ENCODE measurements at places on chromosomes 7 and 10. TPM values are rescaled to one million over a fixed set of nuclear protein-coding genes. Genes with fewer than 3 reads are reported as not detected.
A peak's percentile ranks its signal among the peaks of the same experiment; 100 is the strongest.

DNA sequence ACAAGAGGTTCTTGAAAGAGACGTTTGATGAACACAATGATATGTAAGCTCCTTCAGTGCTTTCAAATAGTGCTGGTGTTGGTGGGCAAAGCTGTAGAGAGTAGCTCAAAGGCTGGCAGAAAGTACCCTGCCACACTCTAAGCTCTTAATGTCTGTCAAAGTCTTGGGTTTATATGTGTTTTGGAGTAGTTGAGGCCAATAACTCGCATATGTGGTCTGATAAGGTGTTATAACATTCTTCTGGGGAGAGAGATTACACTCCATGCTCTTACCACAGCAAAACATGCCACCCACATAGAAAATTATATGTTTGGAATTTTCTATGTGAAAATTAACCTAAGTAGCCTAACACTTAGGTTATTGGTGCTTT lies 30.8 kb upstream of the NME8 start:
- DNase-seq: no peak

GRCh38 chr10:114244126-114244525 lies 5.1 kb downstream of the VWA2 start:
- DNase-seq: no peak

Gene ZNF467
- 3.3 TPM for total RNA-seq

Gene SPOCK2
- total RNA-seq: 1.1 TPM

DNA sequence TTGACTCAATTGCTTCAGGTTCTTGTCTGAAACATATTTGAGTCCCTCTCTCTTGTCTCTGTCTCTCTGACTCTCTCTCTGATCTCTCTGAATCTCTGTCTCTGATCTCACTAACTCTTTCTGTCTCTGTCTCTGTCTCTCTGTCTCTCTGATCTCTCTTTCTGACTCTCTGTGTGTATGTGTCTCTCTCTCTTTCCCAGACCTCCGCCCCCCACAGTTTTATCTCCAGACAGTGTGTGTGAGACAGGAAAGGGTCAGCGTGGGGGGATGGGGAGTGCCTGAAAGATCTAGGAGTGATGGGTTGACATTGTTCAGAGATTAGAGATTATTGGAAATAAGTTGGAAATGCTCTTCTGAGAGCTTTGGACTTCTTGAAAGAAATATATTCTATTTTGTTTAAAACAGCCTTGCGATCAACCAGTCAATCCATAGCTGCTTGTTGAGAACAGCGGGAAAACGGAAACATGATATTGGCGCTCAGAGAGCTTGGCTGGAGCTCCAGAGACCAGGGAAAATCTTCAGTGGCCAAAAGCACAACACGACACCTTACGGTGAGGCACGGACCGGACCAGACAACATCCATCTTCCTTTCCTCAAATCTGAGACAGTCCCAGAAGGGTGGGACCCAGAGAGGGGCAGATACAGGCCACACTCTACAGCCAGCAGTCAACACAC lies 35.5 kb downstream of the CALML3 start:
- DNase-seq: no peak

DNA sequence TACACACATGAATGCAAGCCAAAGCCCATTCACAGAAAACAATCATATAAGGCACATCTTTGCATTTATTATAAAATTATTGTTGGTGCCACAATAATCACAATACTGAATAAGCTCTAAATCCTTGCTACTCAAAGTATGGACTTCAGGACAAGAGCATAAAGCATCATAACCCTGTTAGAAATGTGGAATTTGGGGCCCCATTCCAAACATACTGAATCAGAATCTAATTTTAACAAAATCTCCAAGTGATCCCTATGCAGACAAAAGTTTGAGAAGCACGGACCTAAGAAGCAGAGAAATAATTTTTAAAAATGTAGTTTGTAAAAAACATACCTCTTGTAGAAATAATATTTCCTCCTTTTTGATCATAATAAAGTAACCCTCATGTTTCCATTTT lies 199.2 kb downstream of the IMMP2L start:
- DNase-seq: no peak

Gene CPED1
- 14.8 TPM for total RNA-seq

DNA sequence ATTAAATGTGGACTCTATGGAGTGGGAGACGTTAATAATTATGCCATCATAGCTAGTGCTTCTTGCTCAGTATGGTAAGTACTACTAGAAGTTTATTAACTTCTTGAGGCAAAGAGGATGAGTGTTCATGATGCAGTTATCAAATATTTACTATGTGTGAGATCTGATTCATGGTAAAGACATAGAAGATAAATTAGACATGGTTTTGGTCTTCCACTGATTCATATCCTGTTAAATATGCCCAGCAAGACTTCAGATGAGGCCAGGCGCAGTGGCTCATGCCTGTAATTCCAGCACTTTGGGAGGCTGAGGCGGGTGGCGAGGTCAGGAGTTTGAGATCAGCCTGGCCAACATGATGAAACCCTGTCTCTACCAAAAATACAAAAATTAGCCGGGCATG lies 547.1 kb upstream of the ANKRD30A start:
- DNase-seq: no peak

- no peak for DNase-seq
Measured at GRCh38 chr7:121529003-121529402, 132.9 kb upstream of the FAM3C start.

Gene NPFFR1
- total RNA-seq: not detected

Gene UTF1
- total RNA-seq: not detected

Gene MALRD1
- total RNA-seq: not detected

DNA sequence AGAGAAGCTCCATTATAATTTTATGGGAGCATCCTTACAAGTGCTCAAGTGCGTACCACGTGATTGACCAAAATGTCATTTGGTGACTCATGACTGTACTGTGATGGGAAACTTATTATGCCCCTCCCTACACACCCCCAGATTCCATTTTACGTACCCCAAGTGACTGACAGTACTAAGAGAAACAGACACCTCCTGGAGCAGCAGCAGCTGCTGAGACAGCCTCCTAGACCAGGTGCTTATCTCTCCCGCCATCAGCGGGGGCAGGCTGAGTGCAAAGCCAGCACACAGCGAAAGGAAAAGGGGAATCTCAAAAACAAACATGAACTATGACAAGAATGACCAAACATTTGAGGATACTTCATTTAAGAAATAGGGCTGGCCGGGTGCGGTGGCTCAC lies 4.2 kb upstream of the ADAM12 start:
- DNase-seq: no peak

Gene HMX2
- 1.1 TPM for total RNA-seq

DNA sequence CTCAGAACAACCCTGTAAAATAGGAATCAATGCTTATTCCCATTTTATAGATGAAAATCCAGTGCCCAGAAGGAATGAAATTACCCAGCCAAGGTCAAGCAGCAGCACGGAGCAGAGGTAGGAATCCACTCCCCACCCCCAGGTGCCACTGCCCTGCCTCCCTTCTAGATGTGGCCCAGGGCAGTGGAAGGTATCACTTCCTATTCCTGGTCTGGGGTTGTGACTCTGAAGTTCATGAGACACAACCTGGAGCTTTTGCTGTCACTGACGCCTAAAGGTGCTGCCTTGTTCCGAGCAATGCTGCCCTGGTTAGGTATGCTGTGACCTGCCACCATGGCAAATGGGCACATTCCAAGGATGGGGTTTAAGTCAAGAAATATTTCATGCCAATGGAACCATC lies 53.6 kb downstream of the PIK3AP1 start:
- no peak for DNase-seq

DNA sequence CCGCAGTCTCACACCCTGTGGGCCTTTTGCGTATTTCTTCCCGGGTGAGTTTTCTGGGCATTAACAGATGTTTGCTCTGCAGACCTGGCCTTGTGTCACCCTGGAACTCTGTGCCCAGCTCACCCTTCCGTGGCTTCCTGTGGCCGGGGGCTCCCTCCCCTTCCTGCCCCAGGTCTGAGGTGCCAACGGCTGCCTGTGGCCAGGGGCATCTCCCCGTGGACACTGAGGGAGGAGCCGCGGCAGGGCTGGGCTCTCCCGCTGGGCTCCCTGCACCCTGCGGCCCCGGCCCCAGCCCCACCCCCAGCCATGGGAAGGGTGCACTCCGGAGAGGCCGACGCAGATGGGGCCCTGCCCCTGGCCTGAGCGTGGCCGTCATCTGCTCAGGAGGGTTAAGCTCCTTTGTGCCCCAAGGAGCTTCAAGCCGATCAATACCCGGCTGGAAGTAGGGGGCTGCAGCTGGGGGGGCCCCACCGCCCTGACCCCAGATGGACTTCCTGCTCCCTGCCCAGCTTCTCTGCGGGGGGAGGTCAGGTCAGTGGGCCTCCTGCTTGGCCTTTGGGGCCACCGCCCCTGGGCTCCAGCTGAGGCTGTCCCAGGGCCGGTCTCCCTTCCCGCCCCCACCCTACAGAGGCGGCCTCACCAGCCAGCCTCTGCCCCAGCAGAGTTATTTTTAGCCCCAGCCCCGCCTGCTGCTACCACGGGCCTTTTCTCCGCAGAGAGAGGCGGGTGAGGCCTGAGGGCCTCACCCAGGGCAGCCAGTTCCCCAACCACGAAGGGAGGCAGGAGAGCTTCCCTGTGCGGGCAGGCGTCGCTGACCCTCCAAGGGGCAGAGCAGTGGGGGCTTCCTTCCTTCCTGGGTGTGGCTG lies 24.2 kb downstream of the PWWP2B start:
- DNase-seq: peak; percentile 65

Gene CALHM3
- total RNA-seq: not detected

GRCh38 chr10:11798845-11799735 lies 24.1 kb upstream of the PROSER2 start:
- no peak for DNase-seq

GRCh38 chr7:102046373-102047117 lies 229.1 kb downstream of the CUX1 start:
- no peak for DNase-seq

GRCh38 chr7:50092579-50093491 lies at the start of gene ZPBP:
Gene ZPBP (minus strand): TSS chr7:50093246. CDS start chr7:50093194, 52 bp downstream.
- DNase-seq: peak; percentile 5
